Activated CD4-positive, alpha-beta T cell treated with anti-CD3 and anti-CD28 coated beads for 48 hours (primary cell): ENCODE measurements at places on chromosomes 3 and 15.

- DNase-seq: no peak
Observed at GRCh38 chr3:183814240-183814639, 11.1 kb downstream of the MAP6D1 start.

GRCh38 chr15:70428211-70428822 is 330.6 kb upstream of the TLE3 start:
- no peak for DNase-seq

- DNase-seq: no peak
Observed at GRCh38 chr3:14558029-14558428, 17.9 kb upstream of the GRIP2 start.

GRCh38 chr15:29205186-29205585 is 64.4 kb downstream of the NSMCE3 start:
- DNase-seq: no peak

DNA sequence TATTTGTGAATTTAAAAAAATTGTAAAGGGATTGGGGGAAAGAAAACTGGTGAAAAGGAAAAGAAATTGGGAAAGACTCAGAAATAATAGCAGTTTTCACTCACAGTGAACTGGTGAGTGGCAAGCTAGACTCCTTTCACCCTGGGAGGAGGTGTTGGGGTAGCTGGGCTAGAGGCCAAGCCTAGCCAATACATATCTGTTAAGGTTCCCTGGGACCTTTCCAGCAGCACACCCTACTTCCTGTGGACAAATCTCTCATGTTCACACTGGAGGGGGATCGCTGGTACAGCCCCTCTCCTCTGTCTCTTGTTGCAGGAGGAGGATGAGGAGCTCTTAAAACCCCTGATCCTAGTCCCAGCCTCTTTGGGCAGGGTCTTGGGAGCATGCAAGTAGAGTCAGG is 3.7 kb upstream of the RPP25 start:
- DNase-seq: no peak
